ENCODE measurements at places on chromosomes 7 and 10. TPM values are rescaled to one million over a fixed set of nuclear protein-coding genes. Genes with fewer than 3 reads are reported as not detected.

DNA sequence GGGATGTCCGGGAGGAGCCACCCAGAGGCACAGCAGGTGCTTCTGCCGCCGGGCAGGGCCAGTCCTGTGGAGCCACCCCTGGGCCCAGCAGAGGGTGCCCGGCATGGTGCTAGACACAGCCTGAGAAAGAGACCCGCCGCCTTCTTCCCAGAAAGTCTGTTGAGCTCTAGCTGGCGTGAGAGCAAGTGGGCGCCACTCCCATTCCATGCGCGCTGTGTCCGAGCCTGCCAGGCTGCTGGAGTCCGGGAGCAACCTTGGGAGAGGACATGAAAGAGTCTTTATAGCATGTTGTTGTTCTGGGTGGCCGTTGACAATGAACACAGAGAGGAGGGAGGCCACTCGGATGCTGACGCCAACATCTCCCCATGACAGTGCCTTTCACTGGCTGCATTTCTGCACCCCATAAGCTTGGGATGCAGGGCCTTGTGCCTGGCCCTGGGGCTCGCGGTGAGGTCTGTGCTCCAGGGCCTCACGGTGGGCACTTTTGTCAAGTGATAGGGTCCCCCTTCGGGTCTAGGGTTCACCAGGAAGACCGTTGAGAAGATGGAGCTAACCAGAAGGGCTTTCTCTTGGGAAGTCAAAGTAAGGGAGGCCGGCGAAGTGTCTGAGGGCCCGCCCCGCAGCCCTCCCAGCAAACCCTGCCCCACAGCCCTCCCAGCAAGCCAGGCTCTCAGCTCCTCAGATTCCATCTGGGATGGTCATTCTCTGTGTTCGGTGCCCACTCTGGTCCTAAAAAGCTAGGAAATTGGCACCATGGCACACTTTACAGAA, 47.3 kb downstream of the NKX6-2 start:
- H3K4me1 ChIP-seq: no peaks in the 10 kb centered on the region
- no peaks in the 10 kb centered on the region for H3K36me3 ChIP-seq
- H3K27ac ChIP-seq: no peak overlapping the region
- H3K4me3 ChIP-seq: no peak overlapping the region
- no peaks in the 10 kb centered on the region for H3K27me3 ChIP-seq

DNA sequence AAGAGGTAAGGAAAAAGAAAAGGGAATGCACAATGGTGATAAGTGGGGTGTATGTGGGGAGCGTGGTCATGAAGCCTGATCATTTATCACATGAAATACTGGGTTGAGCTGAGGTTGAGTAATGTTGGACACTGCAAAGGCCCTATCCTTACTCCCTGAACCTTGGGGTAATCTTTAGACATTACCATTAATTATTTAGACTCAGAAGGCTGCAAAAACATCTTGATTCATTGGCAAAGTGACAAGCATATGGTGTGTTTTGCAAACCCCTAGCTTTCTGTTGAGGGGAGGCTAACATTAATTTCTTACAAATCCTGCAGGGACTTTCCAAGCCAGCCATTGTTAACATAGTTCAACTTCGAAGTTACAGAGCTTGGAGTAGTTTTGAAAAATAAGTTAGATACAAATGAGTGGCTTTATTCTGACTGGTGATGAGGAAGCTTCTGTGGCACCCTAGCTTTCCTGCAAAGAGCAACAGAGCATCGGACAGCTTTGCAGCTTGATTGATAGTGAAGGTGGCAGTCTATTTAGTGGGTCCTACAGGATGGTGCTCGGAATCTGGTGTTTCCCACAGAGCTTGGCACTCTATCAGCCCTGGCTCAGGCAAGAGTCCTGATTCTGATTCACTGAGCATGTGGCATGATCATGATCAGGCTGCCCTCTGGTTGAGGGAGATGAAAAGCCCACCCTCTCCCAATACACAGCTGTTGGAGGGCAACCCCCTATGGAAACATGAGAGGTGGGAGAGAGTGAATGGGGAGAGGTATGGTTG, 153.7 kb upstream of the NPVF start:
- no peaks in the 10 kb centered on the region for H3K27me3 ChIP-seq
- peak overlapping the region; percentile 40 for H3K27ac ChIP-seq
- DNase-seq: no peak
- no peaks in the 10 kb centered on the region for H3K36me3 ChIP-seq
- peaks cover 26% of the 10 kb centered on the region for H3K4me1 ChIP-seq

DNA sequence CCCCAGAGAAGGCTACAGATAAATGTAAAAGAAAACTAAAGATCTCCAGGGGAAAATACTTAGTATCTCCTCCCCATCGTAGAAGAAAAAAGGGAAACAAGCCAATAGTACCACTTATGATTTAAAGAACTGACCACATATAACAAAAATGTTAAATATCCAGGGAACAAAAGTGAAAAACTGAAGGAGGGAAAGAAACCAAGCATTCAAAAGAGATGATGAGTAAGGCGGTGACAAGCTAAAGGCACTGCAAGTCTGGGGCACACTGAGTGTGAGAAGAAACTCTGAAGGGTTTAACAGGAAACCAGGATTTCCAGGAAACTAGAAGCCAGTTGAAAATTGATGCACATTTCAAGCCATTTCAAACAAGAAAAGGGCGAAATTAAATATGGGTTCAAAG, 226.3 kb downstream of the AHR start:
- H3K27me3 ChIP-seq: no peaks in the 10 kb centered on the region
- H3K4me1 ChIP-seq: no peaks in the 10 kb centered on the region
- H3K4me3 ChIP-seq: no peak overlapping the region

DNA sequence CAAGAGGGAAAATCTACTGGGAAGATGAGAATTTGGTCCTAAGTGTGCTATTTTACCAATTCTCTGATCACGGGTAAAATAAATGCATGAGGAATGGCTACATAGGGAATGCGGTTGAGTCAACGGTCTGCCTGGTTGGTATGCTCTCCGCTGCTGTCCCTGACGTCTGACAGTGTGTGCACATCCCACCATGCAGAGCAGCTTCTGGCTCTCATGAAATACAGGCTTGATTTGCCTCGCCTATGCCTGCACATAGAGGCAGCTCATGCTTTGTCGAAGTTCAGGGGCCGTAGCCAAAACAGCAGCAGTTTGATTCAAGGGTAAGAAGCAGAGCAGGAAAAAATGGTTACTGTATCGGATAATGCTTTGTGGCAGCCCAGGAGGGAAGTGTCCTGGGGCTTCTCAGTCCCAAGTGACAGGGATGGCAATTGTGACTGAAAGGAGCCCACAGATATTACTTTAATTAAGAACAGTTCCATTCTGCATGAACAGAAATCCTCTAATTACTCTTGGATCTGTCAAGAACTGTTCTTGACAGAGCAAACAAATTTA, 268.4 kb upstream of the SLC26A5 start:
- DNase-seq: no peak
- H3K27me3 ChIP-seq: no peaks in the 10 kb centered on the region
- no peak overlapping the region for H3K27ac ChIP-seq
- H3K4me1 ChIP-seq: no peaks in the 10 kb centered on the region
- no peak overlapping the region for H3K4me3 ChIP-seq

- no peaks in the 10 kb centered on the region for H3K36me3 ChIP-seq
- H3K4me3 ChIP-seq: no peak overlapping the region
- H3K27ac ChIP-seq: no peak overlapping the region
- no peaks in the 10 kb centered on the region for H3K27me3 ChIP-seq
- H3K4me1 ChIP-seq: no peaks in the 10 kb centered on the region
Measured at GRCh38 chr10:62900829-62901571, 84.8 kb upstream of the EGR2 start.

- no peaks in the 10 kb centered on the region for H3K36me3 ChIP-seq
- H3K27ac ChIP-seq: no peak overlapping the region
- H3K4me3 ChIP-seq: no peak overlapping the region
- no peaks in the 10 kb centered on the region for H3K27me3 ChIP-seq
- H3K4me1 ChIP-seq: no peaks in the 10 kb centered on the region
Measured at GRCh38 chr7:149824748-149825566, 13.2 kb upstream of the ZNF862 start.

GRCh38 chr10:119477444-119477843, 65.1 kb downstream of the RGS10 start:
- no peak for DNase-seq
- H3K27ac ChIP-seq: no peak overlapping the region
- no peaks in the 10 kb centered on the region for H3K4me1 ChIP-seq
- no peaks in the 10 kb centered on the region for H3K36me3 ChIP-seq
- no peak overlapping the region for H3K4me3 ChIP-seq

GRCh38 chr10:63430091-63430998, 35.4 kb downstream of the JMJD1C start:
- no peaks in the 10 kb centered on the region for H3K27me3 ChIP-seq
- no peak for DNase-seq
- H3K4me1 ChIP-seq: no peaks in the 10 kb centered on the region
- no peak overlapping the region for H3K4me3 ChIP-seq
- no peaks in the 10 kb centered on the region for H3K36me3 ChIP-seq

DNA sequence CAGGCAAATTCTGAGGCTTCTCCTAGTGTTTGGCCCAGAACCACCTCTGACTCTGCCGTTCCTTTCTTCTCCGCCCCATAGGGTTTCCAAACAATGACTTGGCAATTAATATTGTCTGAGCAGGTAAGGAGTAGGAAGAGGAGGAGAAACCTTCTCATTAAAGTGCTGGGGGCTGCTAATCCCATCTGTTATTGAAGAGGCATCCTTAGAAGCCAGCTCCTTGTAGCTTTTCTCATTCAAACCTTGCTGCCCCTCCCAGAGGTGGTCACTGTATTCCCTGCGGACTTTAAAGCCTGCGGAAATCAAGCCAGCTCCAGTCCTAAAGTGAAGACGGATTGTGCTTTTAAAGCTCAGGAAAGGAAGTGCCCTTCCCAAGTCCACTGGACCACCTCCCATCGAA, 1.4 kb upstream of the NKX1-2 start:
- no peak overlapping the region for H3K27ac ChIP-seq
- H3K27me3 ChIP-seq: peaks cover 5% of the 10 kb centered on the region
- H3K4me1 ChIP-seq: peaks cover 3% of the 10 kb centered on the region
- DNase-seq: no peak
- no peaks in the 10 kb centered on the region for H3K36me3 ChIP-seq
- H3K4me3 ChIP-seq: no peak overlapping the region

- H3K27me3 ChIP-seq: no peaks in the 10 kb centered on the region
- no peaks in the 10 kb centered on the region for H3K36me3 ChIP-seq
- no peak for DNase-seq
- no peak overlapping the region for H3K27ac ChIP-seq
- no peaks in the 10 kb centered on the region for H3K4me1 ChIP-seq
Measured at GRCh38 chr7:69295977-69296376, 302.3 kb upstream of the AUTS2 start.

- no peak overlapping the region for H3K27ac ChIP-seq
- no peaks in the 10 kb centered on the region for H3K4me1 ChIP-seq
- no peak overlapping the region for H3K4me3 ChIP-seq
- no peaks in the 10 kb centered on the region for H3K27me3 ChIP-seq
Measured at GRCh38 chr10:27192284-27192683, 37.1 kb downstream of the MASTL start.

DNA sequence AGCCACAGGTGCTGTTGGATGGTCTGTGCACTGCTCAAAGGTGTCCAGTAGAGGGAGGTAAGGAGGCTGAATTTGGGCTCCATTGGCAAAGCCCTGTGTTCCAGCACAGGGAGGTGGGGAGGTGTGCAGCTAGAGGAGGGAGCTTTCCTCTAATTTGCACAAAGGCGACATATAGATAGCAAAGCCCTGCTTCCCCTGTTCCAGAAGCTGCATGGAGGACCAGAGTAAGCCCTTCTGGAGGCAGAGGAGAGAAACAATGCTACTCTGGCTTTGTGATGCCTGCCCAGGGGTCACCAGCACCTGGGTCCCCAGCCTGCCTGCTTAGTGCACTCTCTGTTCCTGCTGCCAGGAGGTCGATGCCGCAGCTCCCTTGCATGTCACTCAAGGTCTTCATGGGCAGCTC, 3.4 kb upstream of the ARHGAP22 start:
- H3K4me1 ChIP-seq: no peaks in the 10 kb centered on the region
- no peaks in the 10 kb centered on the region for H3K36me3 ChIP-seq
- no peak for DNase-seq
- no peak overlapping the region for H3K4me3 ChIP-seq
- no peak overlapping the region for H3K27ac ChIP-seq
- peaks cover 7% of the 10 kb centered on the region for H3K27me3 ChIP-seq

SEMA4G gene
- total RNA-seq: 2.9 TPM

ARHGEF5 gene
- total RNA-seq: 71.7 TPM

PCGF6 gene
- total RNA-seq: 13.9 TPM

GNAT3 gene
- total RNA-seq: not detected

HTRA1 gene
- total RNA-seq: 347 TPM

TYW1 gene
- total RNA-seq: 26.2 TPM
